Left hindlimb (tissue), 1 donor: ENCODE measurements at places on chromosomes 3 and 15.
A peak's percentile ranks its signal among the peaks of the same experiment; 100 is the strongest.

- no peak for DNase-seq
These were observed 73.1 kb downstream of the RAB11A start for GRCh38 chr15:65942436-65942835.

DNA sequence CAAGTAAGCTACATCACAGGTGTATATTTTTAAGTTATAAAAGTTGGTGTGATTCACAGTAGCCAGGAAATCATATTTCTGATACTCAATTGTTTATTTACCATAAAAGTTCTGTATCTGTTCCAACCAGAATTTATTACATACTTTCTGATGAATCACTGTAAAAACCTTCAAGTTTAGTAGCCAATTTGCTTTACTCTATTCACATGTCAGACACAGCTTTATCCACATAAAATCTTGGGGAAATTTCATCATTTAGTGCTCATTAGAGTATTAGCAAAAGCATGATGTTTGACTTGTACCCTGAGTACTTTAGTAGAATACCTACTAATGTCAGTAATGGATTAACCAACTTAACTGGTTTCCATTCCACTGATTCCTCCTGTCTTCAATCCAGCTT lies 249.8 kb downstream of the POLQ start:
- no peak for DNase-seq

DNA sequence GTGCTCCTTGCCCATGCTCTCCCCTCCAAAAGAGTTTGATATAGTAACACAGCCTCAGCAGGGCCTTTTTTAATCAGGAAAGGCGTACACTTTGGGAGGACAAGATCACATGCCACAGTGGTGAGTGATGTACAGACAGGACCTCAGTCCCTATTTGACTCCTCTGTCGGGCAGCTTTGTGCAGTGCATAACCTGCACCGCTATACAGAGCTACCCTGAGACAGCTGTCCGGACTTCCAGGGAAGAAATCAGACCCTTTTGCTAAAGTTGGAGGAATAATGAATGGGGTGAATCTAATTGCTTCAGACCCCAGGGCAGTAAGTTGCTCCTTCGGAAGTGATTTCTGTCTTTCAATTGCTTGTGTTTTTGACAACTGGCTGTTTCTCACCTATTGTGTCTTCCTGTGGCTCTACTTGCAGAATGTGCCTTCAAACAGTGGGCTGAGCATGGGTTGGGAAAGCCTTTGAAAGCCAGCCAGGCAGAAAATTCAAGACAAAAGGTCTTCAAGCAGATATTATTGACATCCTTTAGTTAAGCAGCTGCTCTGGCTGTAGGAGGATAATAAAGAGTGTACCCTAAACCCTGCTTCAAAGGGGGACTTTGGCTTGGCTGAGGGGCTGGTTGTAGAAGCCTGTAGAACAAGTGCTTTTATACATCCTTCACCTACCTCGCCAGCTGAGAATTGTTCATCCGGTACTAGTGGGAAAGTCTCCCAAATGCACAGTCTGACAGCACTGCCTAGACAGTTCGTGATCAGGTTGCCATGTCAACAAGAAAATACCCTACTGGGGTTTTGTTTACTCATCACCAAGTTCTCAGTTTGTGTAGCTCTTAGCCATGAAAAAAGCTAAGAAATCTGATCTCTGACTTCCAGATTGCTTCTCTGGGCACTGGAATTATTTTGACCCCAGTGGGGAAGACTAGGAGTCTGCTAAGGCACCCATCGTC lies 35.1 kb downstream of the SNTN start:
- DNase-seq: no peak

DNA sequence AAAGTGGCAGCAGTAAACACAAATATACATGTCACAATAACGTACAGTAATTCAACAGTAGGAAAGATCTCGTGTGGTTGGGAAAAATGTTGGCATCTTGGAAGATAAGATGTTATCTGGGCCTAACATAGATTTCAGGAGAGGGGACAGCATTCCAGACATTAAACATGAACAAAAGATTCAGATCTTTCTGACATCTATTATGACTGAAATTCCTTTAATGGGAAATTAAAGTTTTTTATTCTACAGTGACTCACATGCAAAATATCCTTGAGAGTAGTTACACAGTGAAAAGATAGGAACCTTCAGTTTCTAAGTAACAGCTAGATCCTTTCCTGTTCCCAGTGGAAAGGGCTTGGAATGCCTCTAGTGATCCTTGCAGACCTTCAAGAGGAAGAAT lies 9.2 kb downstream of the NDUFB5 start:
- no peak for DNase-seq

DNA sequence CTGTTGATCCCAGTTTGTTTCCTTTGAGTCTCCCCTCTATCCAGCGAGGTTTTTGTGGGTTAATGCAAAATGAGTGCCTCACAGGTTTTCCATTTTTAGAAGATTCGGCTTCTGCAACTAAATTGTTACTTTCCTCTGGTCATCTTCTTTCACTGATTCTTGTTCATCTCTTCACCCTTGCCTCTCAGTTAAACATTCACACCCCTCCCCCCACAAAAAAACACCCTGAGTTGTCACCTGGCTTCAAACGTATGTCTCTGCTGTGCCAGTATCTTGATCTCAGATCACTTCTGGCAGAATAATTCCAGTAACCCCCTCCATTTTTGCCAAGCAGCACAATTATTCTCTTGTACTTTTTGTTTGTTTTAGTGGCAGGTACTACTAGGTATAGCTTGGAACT lies 12.3 kb upstream of the CLDN16 start:
- DNase-seq: no peak

DNA sequence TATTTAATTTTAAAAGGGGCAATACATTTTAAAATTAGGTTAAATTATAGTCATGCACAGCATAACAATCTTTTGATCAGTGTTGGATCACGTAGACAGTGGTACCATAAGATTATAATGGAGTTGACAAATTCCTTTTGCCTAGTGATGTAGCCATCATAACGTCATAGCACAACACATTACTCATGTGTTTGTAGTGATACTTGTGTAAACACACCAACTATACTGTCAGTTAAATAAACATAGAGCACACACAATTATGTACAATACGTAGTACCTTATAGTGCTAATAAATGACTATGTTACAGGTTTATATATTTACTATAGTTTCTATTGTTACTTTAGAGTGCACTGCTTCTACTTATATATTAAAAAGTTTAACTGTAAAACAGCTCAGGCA lies 31.2 kb downstream of the FOXB1 start:
- DNase-seq: no peak

GRCh38 chr15:52164631-52165265 lies 26.4 kb downstream of the GNB5 start:
- DNase-seq: no peak

DNA sequence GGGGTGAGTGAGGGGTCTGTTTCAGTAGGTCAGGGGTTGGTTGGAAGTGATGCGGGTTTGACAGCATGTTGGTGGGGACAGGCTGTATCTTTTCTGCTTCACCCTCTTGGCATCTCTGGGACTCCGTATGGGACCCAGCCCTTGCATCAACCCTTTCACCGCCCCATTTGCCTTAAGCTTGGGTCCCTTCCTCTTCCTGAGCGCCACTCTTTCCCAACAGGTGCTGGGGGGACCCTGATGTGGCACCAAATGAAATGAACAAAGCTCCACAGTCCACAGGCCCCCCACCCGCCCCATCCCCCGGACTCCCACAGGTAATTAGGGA lies 1.1 kb downstream of the EIF4G1 start:
- DNase-seq: no peak

DNA sequence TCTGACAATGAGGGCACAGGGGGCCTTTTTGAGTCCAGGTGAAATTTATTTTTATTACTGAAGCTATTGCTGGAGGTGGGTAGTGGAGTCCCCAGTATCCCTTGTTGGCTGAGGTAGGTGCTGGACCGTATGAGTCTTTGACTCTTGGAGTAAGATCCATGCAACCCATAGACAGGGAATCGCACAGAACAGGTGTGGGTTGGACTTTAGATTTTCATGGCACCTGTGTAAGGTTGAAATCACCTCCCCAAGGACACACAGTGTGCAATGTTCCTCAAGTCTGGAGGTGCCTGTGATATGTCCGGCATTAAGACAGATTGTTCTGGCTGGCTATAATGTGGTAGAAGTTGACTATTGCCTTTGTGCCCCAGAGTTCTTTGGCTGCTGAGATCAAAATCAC lies 23.5 kb downstream of the MKRN3 start:
- no peak for DNase-seq

- DNase-seq: no peak
These were observed 23.7 kb downstream of the CYP11A1 start for GRCh38 chr15:74343797-74344127.

GRCh38 chr3:3200632-3201212 lies 21.2 kb upstream of the CRBN start:
- peak; percentile 34 for DNase-seq

- no peak for DNase-seq
These were observed 97.4 kb downstream of the DTWD1 start for GRCh38 chr15:49718234-49718633.
